ENCODE measurements at places on chromosomes 6 and 20.

DNA sequence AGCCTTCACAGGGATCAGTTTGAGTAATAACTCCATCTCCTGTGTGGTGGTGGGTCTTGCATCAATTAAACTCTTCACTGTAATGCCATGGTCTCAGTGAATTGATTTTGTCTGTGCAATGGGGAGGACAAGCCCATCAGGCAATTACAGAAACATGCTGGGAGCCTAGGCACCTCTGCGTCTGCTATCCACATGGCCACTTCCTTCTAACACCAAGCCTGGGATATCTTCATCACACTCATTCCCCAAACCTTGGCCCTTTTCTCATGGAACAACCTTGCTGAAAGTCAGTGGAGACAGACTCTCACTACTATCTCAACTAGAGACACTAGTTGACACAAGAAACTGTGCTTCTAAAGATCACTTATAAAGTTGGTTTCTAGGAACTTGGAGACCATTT lies 210.1 kb upstream of the SHLD1 start:
- DNase-seq = no peak

GRCh38 chr6:122154155-122154554 lies 245.3 kb upstream of the HSF2 start:
- no peak for DNase-seq

- DNase-seq = no peak
Measured at GRCh38 chr6:53796451-53796780, 1.6 kb downstream of the LRRC1 start.

DNA sequence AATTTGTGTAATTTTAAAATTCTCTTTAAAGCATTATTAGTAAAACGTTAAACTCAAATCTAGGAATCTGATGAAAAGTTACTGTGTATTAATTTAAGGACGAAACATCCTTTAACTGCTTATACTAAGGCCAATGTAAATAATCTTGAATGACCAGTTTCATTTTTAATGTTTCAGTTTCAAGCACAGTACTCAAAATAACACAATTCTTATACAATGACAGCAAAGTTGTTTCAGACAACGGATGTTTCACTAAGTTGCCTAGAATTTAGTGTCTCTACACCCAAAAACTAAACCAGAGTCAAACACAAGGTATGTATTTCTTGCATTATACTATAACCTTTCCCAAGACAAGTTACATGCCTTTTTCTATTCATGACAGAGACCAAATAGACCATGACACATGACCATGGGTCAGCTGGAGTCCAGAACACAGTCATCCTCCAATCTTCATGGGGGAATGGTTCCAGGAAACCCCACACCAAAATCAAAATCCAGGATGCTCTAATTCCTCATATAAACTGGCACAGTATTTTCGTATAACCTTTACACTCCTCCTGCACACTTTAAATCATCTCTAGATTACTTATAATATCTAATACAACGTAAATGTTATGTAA lies 7.7 kb downstream of the PHIP start:
- no peak for DNase-seq

GRCh38 chr6:83352424-83353061 lies 78.3 kb downstream of the ME1 start:
- DNase-seq = no peak

DNA sequence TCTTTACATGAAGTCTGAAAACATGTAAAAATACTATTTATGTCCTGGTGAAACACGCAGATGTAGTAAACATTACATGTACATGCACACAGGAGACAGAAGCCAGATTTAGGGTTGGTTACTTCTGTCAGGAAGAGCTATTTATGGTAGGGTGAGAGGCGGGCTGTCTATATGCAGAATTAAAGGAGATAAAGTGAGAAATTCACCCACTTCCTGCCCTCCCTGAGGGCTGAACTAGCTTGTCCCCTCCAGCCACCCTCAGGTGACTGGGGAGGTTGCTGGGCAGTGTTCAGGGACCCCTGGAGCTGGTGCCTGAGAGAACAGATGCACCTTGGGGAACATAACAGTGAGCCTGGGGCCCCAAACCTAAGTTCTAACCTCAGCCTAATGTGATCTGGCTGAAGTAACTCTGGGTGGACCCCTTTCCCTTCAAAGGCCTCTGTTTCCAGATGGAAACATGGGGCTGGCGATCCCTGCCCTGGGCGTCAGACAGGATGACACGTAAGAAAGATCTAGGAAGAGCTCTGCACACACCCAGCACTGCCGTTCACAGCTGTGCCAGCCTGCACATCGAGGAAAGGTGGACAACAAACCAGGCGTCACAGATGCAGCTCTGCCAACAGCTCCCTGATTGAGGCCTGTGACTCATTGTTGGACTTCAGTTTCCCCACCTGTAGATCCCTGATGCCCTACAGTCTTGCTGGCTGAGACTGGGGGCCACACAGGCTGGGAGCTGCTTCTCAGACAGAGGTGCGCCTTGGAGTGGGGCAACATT lies 1.3 kb downstream of the PI16 start:
- no peak for DNase-seq

DNA sequence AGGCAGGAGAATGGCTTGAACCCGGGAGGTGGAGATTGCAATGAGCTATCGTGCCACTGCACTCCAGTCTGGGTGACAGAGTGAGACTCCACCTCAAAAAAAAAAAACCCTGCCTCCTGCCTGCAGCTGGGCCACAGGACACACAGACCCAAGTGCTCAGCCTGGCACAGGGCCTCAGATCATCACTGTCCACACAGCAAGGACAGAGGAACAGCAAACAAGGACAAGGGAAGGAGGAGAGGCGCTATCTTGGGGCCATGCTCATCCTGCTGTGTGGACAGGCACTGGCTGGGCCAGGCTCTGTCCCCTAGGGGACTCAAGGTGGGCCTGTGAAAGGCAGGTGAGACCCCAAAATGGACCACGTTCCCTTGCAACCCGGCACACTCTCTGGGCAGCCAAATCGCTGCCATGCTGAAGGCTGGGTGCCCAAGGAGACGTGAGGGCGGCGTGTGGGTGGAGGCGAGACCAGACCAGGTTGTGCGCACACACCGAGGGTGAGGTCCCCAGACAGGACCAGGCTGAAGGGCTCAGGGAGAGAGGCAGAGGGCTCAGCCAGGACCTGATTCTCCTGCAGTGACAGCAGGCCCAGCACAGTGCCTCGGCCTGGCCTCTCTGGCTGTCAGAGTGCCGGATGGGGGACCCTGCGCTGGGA lies 9.1 kb downstream of the UCKL1 start:
- DNase-seq = no peak

DNA sequence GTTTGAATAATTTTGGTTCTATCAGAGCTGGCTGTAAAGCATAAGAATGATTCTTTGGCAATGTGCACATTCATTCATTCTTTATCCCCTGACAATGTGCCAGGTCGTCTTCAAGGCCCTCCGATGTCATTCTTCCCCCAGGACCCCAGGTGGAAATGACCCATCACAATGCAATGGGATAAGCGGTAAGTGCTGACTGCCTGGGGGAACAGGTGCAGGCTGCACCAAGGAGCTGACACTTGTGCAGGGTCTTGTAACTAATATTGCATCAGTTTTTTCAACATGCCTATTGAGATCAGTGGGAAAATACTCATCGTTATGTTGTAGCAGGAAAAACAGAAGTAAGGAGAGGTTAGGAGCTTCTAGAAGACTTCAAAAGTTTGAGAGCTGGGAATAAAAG lies 105.6 kb downstream of the FOXC1 start:
- DNase-seq = no peak

GRCh38 chr20:11726026-11726425 lies 191.7 kb upstream of the BTBD3 start:
- DNase-seq = no peak

DNA sequence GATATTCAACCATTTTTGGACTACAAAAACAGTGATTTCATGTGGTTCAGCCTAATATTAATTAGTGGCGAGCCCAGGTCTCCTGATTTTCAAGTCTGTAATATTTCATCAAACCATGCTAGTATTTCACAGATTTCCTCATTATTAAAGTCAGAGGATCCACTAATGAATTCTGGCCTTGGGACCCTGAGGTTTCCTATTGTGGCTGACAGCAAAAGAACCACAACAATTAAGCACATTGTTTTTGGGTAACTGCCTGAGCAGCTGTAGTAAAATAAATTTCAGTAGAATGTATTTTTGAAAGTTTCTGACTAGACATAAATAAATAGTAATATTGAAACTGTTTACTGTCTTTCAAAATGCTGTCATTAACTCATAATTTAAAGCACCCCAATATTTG lies 630.7 kb upstream of the MMS22L start:
- DNase-seq = no peak

- peak; percentile 14 for DNase-seq
Measured at GRCh38 chr6:118283766-118284165, 264.3 kb upstream of the PLN start.

- no peak for DNase-seq
Measured at GRCh38 chr6:36335465-36336207, 1.1 kb downstream of the BNIP5 start.

GRCh38 chr6:155247618-155248007 lies 16.2 kb upstream of the CLDN20 start:
- DNase-seq = no peak

DNA sequence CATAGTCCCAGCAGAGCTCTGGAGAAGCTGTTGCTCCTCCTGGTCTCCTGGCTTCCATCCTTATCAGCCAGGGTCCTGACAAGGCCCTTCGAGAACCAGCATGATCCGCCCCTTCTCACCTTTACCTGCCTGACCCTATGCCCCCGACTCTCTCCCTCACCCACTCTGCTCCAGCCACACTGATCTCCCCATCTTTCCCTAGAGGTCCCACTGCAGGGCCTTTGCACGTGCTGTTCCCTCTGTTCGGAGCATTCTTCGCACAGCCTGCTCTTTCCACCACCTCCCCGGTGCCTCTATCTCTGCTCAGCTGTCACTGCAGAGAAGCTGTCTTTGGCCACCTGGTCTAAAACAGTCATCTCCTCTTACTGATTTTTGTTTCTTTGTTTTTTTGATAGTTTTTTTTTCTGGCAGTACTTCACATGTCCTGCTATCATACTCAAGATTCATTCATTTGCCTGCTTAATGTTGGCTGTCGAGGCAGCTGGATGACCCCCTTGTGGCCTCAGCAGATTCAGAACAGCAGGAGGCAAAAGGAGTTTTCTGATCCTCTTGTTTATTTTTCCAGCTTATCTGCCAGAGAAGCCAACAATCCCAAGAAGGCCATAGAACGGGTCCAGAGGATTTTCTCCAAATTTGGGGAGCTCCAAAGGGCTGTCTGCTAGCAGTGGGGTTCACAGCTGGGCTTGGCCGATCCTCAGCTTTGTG lies 1.6 kb upstream of the PTGIS start:
- no peak for DNase-seq

DNA sequence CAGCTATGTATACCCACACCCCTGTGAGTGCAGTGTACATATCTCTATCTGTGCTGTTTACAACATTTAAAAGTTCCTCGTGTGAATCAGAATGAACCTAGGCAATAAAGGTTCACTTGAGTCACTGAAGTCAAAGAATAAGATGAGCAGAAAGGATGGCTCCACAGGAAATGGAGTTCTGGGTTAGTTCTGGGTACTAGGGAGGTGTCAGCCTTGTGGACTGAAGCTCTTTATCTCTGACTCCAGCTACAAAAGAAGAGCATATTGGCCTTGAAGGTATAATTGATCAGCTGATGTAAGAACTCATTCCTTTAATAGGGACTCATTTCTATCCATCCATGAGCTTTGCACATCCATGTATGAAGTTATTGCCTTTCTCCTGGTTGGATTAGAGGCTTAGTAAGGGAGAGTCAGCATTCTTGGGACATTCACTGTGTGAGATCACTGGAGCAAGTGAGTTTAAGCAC lies 73.9 kb upstream of the BACH2 start:
- no peak for DNase-seq

- no peak for DNase-seq
Measured at GRCh38 chr6:57315111-57315510, 2.3 kb upstream of the PRIM2 start.

GRCh38 chr6:116278854-116279231 lies 887 bp downstream of the TSPYL1 start:
- DNase-seq = no peak

DNA sequence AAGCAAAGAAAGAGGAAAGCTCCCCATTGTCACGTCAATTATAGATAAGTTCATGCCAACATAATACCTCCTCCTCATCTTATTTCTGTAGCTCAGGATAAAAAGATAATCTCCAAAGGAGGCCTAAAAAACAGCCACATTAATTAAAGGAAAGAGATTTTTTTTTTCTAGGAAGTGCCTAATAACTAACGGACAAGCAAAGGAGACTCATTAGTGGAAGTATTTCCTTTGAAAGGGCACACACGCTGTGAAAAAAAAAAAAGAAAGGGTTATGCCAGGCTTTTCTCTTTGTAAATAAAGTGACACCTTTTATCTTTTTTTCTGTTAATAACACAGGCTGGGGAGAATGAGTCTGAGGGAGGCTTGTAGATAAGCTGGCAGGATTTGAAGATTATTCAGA lies 55.7 kb downstream of the PCSK2 start:
- DNase-seq = no peak

- DNase-seq = no peak
Measured at GRCh38 chr6:112307707-112308106, 39.4 kb upstream of the RFPL4B start.

DNA sequence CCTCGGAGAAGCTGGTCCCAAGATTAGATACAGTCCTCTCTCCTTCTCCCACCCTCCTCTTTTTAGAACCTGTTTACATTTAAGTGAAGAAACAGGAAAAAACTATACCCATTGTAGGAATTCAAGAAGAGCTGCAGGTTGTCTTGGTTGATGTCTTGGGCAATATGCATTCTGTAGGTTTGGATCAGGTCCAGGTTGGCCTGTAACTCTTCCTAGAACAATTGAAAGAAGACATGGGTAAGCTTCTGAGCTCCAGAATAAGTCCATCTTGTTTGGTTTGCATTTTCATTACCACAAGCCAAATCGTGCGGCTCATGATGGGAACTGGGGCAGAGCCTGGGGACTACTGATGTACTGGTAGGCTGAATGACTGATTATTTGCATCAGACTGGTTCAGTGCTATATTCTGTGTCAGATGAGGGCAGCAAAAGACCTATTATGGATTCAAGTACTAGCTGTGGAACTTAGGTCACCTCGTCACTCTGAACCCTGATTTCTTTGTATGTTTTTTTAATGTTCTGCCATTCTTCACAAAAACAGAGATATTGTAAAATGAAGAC lies 20.3 kb upstream of the SLA2 start:
- no peak for DNase-seq

DNA sequence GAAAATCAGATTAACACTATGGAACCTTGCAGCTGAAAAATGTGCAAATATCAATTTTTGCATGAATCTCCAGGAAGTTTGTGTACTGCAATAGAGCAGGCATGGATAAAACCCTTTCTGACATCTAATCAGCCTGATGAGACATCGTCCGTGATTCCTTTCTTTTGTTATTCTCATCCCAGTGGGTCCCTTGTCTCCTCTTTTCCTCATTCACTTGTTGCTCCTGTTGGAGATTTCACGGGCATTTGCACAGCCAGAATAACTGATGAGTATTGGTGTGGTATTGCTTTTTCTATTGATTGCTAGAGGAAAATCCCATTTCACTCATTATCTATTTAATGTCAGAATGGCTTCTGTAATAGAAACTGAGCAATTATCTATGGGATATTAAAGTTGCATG lies 39.9 kb downstream of the SCGN start:
- no peak for DNase-seq

- DNase-seq = no peak
Measured at GRCh38 chr6:70520575-70520974, 46.2 kb upstream of the SDHAF4 start.
